A549 treated with AZD2906 at 1 μM for 4 hours (cell line): ENCODE measurements at places on chromosomes 11 and 22. TPM values are rescaled to one million over a fixed set of nuclear protein-coding genes. Genes with fewer than 3 reads are reported as not detected.

The PTPN5 gene
- 0.01 to 0.06 TPM (median 0.06 TPM) in 3 of 5 replicates, not detected in the others for total RNA-seq

The DBX1 gene
- not detected in 5 replicates for total RNA-seq

The OSM gene
- total RNA-seq = not detected in 5 replicates

The KCNC1 gene
- total RNA-seq = 0.03 to 0.06 TPM (median 0.05 TPM) in 5 replicates

The MRPL49 gene
- 67.8 to 77.4 TPM (median 68.7 TPM) in 5 replicates for total RNA-seq

The CCDC157 gene
- 2.6 to 3.2 TPM (median 2.9 TPM) in 5 replicates for total RNA-seq

The RIC8A gene
- 118 to 135 TPM (median 122 TPM) in 5 replicates for total RNA-seq

The PRG3 gene
- total RNA-seq = not detected in 5 replicates

The C22orf42 gene
- total RNA-seq = not detected in 5 replicates

The APOL1 gene
- 14.9 to 21.3 TPM (median 17.2 TPM) in 5 replicates for total RNA-seq

The SORL1 gene
- 1.2 to 1.5 TPM (median 1.4 TPM) in 5 replicates for total RNA-seq

The USP2 gene
- total RNA-seq = 1.0 to 1.9 TPM (median 1.2 TPM) in 5 replicates

The BAIAP2L2 gene
- total RNA-seq = 5.1 to 8.5 TPM (median 8.0 TPM) in 5 replicates

The P4HA3 gene
- total RNA-seq = 38.3 to 57.4 TPM (median 50.5 TPM) in 5 replicates

The PACSIN3 gene
- total RNA-seq = 23.1 to 28.2 TPM (median 26.6 TPM) in 5 replicates

The FOLR3 gene
- total RNA-seq = 0.17 to 0.34 TPM (median 0.25 TPM) in 3 of 5 replicates, not detected in the others

The RAB38 gene
- 0.77 to 1.2 TPM (median 0.94 TPM) in 5 replicates for total RNA-seq

The P2RX6 gene
- total RNA-seq = 0.29 to 0.82 TPM (median 0.60 TPM) in 5 replicates

The CTSW gene
- 0.07 to 0.11 TPM in 2 of 5 replicates, not detected in the others for total RNA-seq

The OR5L2 gene
- not detected in 5 replicates for total RNA-seq

The ART1 gene
- total RNA-seq = 0.06 to 0.10 TPM in 2 of 5 replicates, not detected in the others

The LRRC51 gene
- 6.9 to 8.7 TPM (median 7.7 TPM) in 5 replicates for total RNA-seq

The NCAM1 gene
- total RNA-seq = 0.06 TPM in 1 of 5 replicates, not detected in the others
